ENCODE measurements at places on chromosomes 6 and 20.

DNA sequence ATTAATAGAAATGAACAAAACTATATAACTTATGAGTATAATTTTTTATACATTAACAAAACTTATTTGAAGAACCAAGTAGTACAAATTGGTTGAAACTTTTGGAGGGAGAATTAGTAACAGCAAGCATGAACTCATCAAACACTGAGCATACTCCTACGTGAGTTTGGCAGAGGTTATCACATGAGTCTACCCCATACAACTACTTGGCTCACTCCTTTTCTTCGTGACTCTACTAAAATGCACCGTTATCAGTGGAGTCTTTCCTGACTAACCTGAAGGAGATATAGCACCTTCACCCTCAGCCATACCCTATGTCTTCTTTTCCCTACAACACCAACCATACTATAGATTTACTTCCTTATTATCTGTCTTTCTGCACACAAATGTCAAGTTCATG lies 794.2 kb downstream of the TFAP2A start:
- H3K4me1 ChIP-seq: no peaks in the 10 kb centered on the region
- no peaks in the 10 kb centered on the region for H3K27me3 ChIP-seq
- no peak for DNase-seq
- H3K27ac ChIP-seq: no peak overlapping the region
- no peaks in the 10 kb centered on the region for H3K36me3 ChIP-seq

DNA sequence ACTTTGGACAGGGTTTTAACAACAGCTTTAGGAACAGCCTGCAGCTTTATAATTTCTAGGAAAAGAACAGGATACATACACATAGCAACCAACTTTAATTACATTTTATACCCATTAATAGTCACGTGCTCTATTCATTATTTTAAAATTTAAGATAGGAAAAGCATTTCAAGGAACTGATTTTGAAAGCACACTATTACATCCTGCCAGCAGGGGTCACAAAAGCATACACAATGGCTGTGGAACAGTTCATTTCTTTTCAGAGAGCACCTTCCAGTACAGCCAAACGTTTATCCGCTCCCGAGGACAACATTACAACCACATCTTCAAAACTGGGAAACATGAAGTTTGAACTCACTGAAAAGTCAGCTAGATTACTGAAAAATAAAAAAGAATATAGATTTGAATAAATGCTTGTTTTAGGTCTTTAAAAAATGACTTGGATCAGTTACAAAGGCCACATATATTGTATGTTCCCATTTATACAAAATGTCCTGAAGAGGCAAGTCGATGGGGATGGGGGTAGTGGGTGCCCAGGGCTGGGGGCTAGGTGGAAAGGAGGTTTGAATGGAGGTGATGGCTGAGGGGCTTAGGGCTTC lies 104.6 kb upstream of the EXOC2 start:
- H3K4me1 ChIP-seq: no peaks in the 10 kb centered on the region
- H3K36me3 ChIP-seq: no peaks in the 10 kb centered on the region
- no peak overlapping the region for H3K4me3 ChIP-seq
- no peak overlapping the region for H3K27ac ChIP-seq
- DNase-seq: no peak

DNA sequence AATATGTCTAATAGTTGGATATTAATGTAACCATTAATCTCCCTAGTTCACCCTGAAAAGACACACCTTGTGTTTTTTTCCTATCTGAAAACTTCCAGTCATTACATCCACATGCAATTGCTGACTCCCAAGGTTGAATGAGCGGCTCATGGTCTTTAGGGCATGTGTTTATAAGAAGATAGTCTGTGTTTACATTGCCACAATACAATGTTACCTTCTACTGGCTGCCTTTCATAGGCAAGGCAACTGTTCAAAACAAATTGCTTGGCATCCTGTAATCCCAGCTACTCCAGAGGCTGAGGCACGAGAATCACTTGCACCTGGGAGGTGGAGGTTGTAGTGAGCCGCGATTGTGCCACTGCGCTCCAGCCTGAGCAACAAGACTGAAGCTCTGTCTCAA lies 86.8 kb upstream of the SHLD1 start:
- DNase-seq: no peak
- no peak overlapping the region for H3K27ac ChIP-seq
- no peak overlapping the region for H3K4me3 ChIP-seq
- H3K36me3 ChIP-seq: no peaks in the 10 kb centered on the region

DNA sequence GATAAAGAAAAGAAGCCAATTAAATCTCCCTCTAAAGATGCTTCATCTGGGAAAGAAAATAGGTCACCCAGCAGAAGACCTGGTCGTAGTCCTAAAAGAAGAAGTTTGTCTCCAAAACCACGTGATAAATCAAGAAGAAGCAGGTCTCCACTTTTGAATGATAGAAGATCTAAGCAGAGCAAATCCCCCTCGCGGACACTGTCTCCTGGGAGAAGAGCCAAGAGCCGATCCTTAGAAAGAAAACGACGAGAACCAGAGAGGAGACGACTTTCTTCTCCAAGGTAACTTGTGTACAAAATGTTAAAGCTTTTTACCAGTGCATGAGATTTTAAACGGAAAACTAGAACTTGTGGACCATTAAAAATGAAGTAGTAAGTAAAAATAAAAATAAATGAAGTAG lies 46.5 kb downstream of the FAM217A start:
- no peaks in the 10 kb centered on the region for H3K27me3 ChIP-seq
- peaks cover 62% of the 10 kb centered on the region for H3K4me1 ChIP-seq
- H3K27ac ChIP-seq: no peak overlapping the region
- no peak for DNase-seq

DNA sequence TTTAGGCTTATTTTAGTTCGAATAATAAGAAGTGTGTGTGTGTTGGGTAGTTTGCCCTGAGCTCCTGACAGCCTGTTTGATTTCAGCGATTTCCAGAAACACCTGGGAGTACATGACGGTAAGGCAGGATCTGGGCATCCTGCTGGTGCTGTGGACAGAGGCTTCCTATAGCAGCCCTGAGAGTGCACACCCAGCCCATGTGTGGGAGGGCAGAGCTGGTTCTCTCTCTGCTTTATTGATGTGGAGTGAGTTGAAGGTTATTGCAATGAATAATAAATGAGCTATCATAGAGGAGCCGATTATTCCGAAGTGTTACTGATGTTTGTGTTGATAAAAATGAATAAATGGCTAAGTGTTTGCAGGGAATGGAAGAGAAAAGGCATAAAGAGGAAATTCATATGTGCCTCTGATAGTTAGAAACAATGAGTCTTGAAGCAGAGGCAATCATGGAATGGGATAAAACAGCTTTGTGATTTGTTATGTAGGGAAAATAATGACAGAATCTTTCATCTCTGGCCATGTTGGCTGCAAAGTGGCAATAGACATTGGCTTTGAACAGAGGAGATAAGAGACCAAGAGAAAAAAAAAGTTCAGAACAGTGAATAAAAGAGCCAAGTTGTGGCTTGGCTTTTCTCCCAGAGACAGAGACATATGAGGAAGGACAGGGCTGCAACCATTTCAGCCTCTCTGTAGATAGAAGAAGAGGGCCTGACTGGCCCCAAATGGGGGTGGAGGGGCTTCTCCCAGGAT lies 166.2 kb upstream of the CHD6 start:
- H3K36me3 ChIP-seq: no peaks in the 10 kb centered on the region
- H3K27me3 ChIP-seq: no peaks in the 10 kb centered on the region
- H3K4me1 ChIP-seq: no peaks in the 10 kb centered on the region
- H3K27ac ChIP-seq: no peak overlapping the region
- no peak overlapping the region for H3K4me3 ChIP-seq

- no peak for DNase-seq
- H3K27ac ChIP-seq: no peak overlapping the region
- peak overlapping the region; percentile 80 for H3K4me3 ChIP-seq
- H3K4me1 ChIP-seq: peaks cover 24% of the 10 kb centered on the region
- H3K36me3 ChIP-seq: peaks cover 3% of the 10 kb centered on the region
Observed at GRCh38 chr6:170148709-170149470, 142.0 kb downstream of the DLL1 start.

- peak overlapping the region; percentile 97 for H3K27ac ChIP-seq
- DNase-seq: no peak
- no peaks in the 10 kb centered on the region for H3K27me3 ChIP-seq
Observed at GRCh38 chr6:31663961-31664789, 622 bp downstream of the GPANK1 start.

- no peak for DNase-seq
- no peaks in the 10 kb centered on the region for H3K27me3 ChIP-seq
- no peaks in the 10 kb centered on the region for H3K4me1 ChIP-seq
- H3K36me3 ChIP-seq: no peaks in the 10 kb centered on the region
Observed at GRCh38 chr6:5599127-5599526, 337.8 kb downstream of the FARS2 start.

GRCh38 chr20:16451001-16451400 lies 122.2 kb downstream of the KIF16B start:
- no peaks in the 10 kb centered on the region for H3K27me3 ChIP-seq
- no peak for DNase-seq
- H3K36me3 ChIP-seq: no peaks in the 10 kb centered on the region
- no peaks in the 10 kb centered on the region for H3K4me1 ChIP-seq

DNA sequence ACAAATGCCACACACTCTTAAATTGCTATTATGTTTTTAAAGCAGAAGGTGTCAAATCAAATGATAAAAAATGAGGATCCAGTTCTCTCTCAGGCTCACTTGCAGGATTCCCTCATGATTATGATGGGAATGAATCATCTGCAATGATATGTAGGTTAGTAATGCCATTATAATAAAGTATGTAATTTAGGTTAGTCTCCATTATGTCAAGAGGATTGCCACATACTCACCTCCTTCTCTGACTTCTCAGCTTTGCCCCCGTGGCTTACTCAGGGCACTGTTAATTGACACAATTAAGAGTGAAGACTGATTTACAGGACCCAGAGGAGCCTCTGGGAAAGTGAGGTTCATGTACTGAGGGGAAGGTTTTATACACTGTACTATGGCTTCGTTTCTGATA lies 591.7 kb upstream of the NRSN1 start:
- H3K4me1 ChIP-seq: no peaks in the 10 kb centered on the region
- no peaks in the 10 kb centered on the region for H3K36me3 ChIP-seq
- H3K27ac ChIP-seq: no peak overlapping the region
- no peak overlapping the region for H3K4me3 ChIP-seq
- DNase-seq: no peak

DNA sequence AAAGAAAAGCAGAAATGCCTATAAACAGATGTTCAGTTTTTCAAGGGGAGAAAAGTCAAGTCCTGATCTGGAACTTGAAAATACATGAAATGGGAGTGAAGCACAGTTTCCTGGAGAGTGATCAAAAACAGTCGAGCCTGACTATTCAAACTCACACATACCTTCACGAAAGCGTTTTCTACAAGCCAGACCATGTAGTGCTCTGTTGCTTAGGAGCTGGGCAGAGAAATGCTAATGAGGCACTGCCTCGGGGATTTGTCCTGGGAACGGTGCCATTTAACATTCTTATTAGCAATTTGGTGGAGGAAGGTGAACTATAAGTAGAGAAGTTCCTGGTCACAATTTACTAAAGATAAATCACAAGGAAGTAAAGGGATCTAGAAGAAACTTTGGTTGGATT lies 5.9 kb downstream of the NHSL1 start:
- no peaks in the 10 kb centered on the region for H3K36me3 ChIP-seq
- H3K4me1 ChIP-seq: no peaks in the 10 kb centered on the region
- no peak overlapping the region for H3K27ac ChIP-seq
- no peak overlapping the region for H3K4me3 ChIP-seq

GRCh38 chr20:49356676-49357075 lies 78.8 kb upstream of the ZNFX1 start:
- no peak overlapping the region for H3K4me3 ChIP-seq
- H3K27ac ChIP-seq: no peak overlapping the region
- H3K27me3 ChIP-seq: peaks cover 9% of the 10 kb centered on the region
- DNase-seq: no peak
- H3K36me3 ChIP-seq: no peaks in the 10 kb centered on the region

DNA sequence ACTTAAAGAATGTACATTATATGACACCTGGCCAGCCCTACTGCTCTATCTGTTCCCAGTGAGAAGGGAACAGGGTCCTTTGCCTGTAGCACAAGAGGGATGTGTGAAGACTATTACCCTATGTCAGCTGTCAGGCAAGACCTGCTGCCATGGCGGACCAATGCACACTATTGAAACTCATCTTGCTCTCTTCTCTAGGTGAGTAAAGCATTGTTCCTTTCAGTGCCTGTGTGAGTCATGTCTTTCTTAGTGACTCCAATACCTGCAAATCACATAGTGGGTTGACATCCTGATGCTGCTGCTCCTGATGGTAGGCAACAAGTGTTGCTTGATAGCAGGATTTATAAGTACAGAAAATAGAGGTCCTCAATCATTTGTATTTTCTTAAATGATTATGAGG lies 48.8 kb upstream of the SYNCRIP start:
- H3K4me3 ChIP-seq: no peak overlapping the region
- no peaks in the 10 kb centered on the region for H3K4me1 ChIP-seq
- H3K27me3 ChIP-seq: no peaks in the 10 kb centered on the region
- no peaks in the 10 kb centered on the region for H3K36me3 ChIP-seq
- DNase-seq: no peak

- H3K27me3 ChIP-seq: no peaks in the 10 kb centered on the region
- no peaks in the 10 kb centered on the region for H3K4me1 ChIP-seq
- no peak overlapping the region for H3K4me3 ChIP-seq
Observed at GRCh38 chr6:25341923-25342619, 62.9 kb downstream of the CARMIL1 start.

DNA sequence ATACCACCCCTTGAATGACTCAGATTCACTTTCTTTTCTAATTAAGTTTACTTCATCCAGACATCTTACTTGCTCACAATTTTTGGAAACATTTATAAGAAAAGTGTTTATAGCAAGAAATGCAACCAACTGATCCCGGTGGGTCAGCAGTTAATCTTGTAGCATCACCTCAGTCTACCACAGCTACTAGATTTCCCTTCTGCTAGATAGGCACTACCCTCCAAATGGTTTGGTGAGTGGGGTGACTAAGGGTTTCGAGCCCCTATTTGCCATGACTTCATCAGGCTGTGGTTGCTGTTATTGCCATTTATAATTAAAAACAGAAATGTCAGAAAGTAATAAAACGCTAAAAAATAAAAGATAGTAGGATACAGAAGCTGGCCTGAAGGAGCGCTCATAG lies 930.1 kb upstream of the GJE1 start:
- no peak overlapping the region for H3K4me3 ChIP-seq
- DNase-seq: no peak
- no peaks in the 10 kb centered on the region for H3K36me3 ChIP-seq
- no peaks in the 10 kb centered on the region for H3K4me1 ChIP-seq
- no peaks in the 10 kb centered on the region for H3K27me3 ChIP-seq

DNA sequence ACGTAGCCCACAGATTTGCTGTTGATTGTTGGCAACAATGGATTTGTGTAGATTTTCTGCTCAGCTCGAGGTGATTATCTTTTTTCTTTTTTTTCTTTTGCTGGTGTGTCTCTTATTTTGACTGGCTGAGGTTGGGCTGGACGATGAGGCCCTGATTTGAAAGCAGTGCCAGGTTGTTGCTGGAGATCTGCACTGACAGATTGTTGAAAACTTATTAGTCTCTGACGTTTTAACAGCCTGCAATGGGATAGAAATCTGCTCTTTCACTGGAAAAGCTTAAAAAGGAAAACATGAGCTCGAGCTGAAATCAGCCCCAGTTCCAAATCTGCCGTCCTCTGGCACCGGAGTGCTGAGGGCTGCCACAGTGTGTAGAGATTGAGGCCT lies 87.7 kb downstream of the PDE7B start:
- no peaks in the 10 kb centered on the region for H3K4me1 ChIP-seq
- DNase-seq: no peak
- H3K4me3 ChIP-seq: no peak overlapping the region
- H3K36me3 ChIP-seq: peaks cover 13% of the 10 kb centered on the region

GRCh38 chr6:15413466-15414234 lies 167.8 kb downstream of the JARID2 start:
- DNase-seq: no peak
- peaks cover 59% of the 10 kb centered on the region for H3K36me3 ChIP-seq
- peaks cover 68% of the 10 kb centered on the region for H3K4me1 ChIP-seq

GRCh38 chr20:58597249-58597891 lies 53.7 kb upstream of the STX16 start:
- no peak for DNase-seq
- no peaks in the 10 kb centered on the region for H3K4me1 ChIP-seq
- peaks cover 4% of the 10 kb centered on the region for H3K27me3 ChIP-seq
- H3K36me3 ChIP-seq: no peaks in the 10 kb centered on the region
- no peak overlapping the region for H3K27ac ChIP-seq
